ENCODE measurements at places on chromosomes 4 and X. TPM values are rescaled to one million over a fixed set of nuclear protein-coding genes. Genes with fewer than 3 reads are reported as not detected.

NPY2R gene
- not detected for polyA plus RNA-seq

MAGEC3 gene
- not detected for polyA plus RNA-seq

GABRG1 gene
- not detected for polyA plus RNA-seq

PDE6B gene
- polyA plus RNA-seq = 4.1 TPM

TCP11X2 gene
- polyA plus RNA-seq = not detected

BRS3 gene
- not detected for polyA plus RNA-seq

CLDN22 gene
- not detected for polyA plus RNA-seq

FHDC1 gene
- polyA plus RNA-seq = 7.1 TPM

DNA sequence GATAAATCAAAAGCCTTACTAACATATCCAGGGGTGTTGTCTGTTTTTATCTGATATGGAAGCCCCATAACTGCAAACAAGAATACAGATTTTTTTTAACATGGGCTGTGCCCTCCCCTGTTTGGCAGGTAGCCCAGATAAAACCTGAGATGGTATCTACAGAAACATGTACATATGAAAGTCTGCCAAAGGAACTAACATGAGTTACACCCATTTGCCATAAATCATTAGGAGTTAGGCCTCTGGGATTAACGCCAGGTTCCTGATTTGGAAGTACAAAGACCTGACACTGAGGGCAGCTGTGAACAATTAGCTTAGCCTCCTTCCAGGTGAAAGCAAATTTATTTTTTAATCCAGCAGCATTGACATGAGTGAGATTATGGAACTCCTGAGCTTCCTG is 264.3 kb downstream of the TECRL start:
- no peak overlapping the region for H3K4me3 ChIP-seq
- no peaks in the 10 kb centered on the region for H3K27me3 ChIP-seq
- no peak for DNase-seq
- H3K27ac ChIP-seq = no peak overlapping the region

- no peaks in the 10 kb centered on the region for H3K27me3 ChIP-seq
- peak; percentile 70 for DNase-seq
- H3K27ac ChIP-seq = no peak overlapping the region
- no peak overlapping the region for H3K4me3 ChIP-seq
- H3K4me1 ChIP-seq = peaks cover 29% of the 10 kb centered on the region
Measured at GRCh38 chr4:13918110-13918509, 290.6 kb upstream of the BOD1L1 start.

- no peak overlapping the region for H3K4me3 ChIP-seq
- DNase-seq = no peak
- no peaks in the 10 kb centered on the region for H3K27me3 ChIP-seq
- H3K4me1 ChIP-seq = no peaks in the 10 kb centered on the region
- no peaks in the 10 kb centered on the region for H3K36me3 ChIP-seq
- H3K27ac ChIP-seq = peak overlapping the region; percentile 37
Measured at GRCh38 chr4:76449362-76449767, 14.3 kb downstream of the SHROOM3 start.

DNA sequence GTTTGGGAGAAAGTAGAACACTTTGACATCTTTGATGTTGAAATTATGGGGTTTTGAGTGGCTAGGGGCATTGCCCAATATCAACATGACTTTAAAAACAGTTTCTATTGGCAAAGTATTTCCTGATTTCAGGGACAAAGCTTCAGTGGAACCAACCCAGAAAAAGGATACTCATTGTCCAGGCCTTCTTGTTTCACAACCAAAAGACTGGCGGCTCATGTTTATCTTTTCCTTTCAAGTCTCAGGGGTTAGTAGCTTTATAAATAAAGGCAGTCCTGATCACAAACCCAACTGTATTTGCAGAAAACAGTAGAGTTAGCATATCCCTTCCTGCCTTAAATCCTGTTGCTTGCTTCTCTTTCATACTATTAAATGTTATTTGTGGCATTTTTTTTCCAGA is 119.1 kb downstream of the SLITRK2 start:
- no peak for DNase-seq
- no peak overlapping the region for H3K4me3 ChIP-seq
- H3K4me1 ChIP-seq = no peaks in the 10 kb centered on the region
- no peak overlapping the region for H3K27ac ChIP-seq

DNA sequence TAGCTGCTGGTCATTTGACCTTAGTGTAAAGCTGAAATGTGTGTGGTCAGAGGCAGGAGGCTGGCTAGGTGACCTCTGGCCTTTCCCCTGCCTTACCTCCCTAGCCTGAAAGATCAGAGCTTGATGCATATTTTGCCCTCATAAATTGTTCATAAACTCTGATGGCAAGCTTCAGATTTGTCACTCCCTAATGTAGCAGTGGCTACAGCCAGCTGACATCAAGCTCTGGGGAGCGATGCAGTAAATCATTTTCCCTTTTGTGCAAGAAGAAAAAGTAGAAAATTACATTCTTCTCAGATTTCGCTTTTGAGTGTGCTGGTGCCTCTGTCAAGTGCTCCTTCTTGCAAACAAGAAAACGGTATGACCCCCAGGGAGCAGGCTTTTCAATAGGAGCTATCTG is 87.7 kb upstream of the MAGEA4 start:
- no peaks in the 10 kb centered on the region for H3K4me1 ChIP-seq
- DNase-seq = no peak
- H3K27ac ChIP-seq = no peak overlapping the region
- H3K36me3 ChIP-seq = no peaks in the 10 kb centered on the region

GRCh38 chr4:156193106-156193505 is 239.4 kb upstream of the CTSO start:
- H3K27ac ChIP-seq = no peak overlapping the region
- H3K4me1 ChIP-seq = peaks cover 5% of the 10 kb centered on the region
- no peak overlapping the region for H3K4me3 ChIP-seq
- H3K36me3 ChIP-seq = no peaks in the 10 kb centered on the region

DNA sequence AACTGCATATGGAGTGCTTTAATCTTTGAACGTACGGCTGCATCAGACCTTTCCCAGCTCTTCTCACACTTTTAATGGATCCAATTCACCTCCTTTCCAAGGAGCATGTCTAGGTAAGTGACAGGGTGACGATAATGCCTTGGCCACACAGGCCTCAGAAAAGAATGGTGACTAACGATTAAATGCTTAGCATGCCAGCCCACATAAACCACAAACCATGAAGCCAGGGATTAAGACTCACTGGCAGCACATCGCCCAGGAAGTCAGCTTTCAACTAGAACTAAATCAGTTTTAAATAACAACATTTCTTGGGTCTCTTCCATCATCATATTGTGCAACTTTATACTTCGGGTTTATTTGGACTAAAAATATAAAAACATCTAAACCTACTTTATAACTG is 28.7 kb downstream of the INPP4B start:
- H3K36me3 ChIP-seq = no peaks in the 10 kb centered on the region
- H3K27ac ChIP-seq = peak overlapping the region; percentile 39
- DNase-seq = no peak
- no peaks in the 10 kb centered on the region for H3K27me3 ChIP-seq

DNA sequence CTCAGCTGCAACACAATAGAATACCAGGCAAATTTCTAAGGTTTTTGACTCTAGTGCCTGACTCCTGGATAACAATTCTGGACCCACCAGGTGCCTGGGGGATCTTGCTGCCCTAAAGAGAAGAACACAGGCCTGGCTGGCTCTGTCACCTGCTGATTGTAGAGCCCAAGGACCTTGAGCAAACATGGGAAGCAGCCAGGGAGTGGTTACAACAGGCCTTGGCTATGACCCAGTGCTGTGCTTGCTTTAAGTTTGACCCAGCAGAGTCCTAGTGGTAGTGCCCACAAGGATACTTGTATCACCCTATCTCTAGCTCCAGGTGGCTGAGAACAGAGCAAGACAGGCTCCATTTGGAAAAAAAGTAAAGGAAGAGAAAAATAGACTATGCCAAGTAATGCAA is 176.8 kb upstream of the DCAF12L2 start:
- no peaks in the 10 kb centered on the region for H3K27me3 ChIP-seq
- DNase-seq = no peak
- no peak overlapping the region for H3K27ac ChIP-seq

- no peak for DNase-seq
- no peaks in the 10 kb centered on the region for H3K36me3 ChIP-seq
- no peak overlapping the region for H3K4me3 ChIP-seq
- H3K27ac ChIP-seq = no peak overlapping the region
- no peaks in the 10 kb centered on the region for H3K27me3 ChIP-seq
Measured at GRCh38 chrX:12753366-12753765, 37.8 kb upstream of the PRPS2 start.

DNA sequence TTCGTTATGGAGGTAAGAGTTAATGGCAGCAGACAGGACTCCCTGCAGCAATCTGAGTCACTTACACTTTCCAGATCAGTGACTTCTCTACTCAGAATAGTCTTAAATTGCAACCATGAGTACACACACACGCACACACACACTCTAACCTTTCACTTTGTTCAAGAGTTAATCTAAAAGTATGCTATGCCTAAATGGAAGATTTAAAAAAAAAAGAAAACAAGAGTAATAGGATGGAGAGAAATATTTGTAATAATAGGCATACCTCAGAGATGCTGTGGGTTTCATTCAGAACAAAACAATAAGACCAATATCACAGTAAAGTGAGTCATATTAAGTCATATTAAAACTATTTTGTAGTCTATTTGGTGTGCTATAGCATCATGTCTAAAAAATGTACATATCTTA is 969.1 kb upstream of the PCDH10 start:
- H3K27me3 ChIP-seq = no peaks in the 10 kb centered on the region
- no peak overlapping the region for H3K27ac ChIP-seq
- no peak overlapping the region for H3K4me3 ChIP-seq
- H3K36me3 ChIP-seq = no peaks in the 10 kb centered on the region
- no peak for DNase-seq

- H3K27ac ChIP-seq = no peak overlapping the region
- H3K4me1 ChIP-seq = peaks cover 20% of the 10 kb centered on the region
- no peaks in the 10 kb centered on the region for H3K27me3 ChIP-seq
- no peak for DNase-seq
Measured at GRCh38 chr4:76764251-76764650, 133.7 kb downstream of the SOWAHB start.

- H3K4me1 ChIP-seq = no peaks in the 10 kb centered on the region
- H3K27ac ChIP-seq = no peak overlapping the region
- H3K4me3 ChIP-seq = no peak overlapping the region
- no peaks in the 10 kb centered on the region for H3K36me3 ChIP-seq
- H3K27me3 ChIP-seq = no peaks in the 10 kb centered on the region
Measured at GRCh38 chrX:135432881-135433521, 11.3 kb downstream of the SMIM10L2A start.

- no peaks in the 10 kb centered on the region for H3K27me3 ChIP-seq
- H3K27ac ChIP-seq = peak overlapping the region; percentile 77
- H3K4me1 ChIP-seq = peaks cover 61% of the 10 kb centered on the region
- H3K36me3 ChIP-seq = no peaks in the 10 kb centered on the region
- H3K4me3 ChIP-seq = no peak overlapping the region
Measured at GRCh38 chr4:173919196-173919595, 364.3 kb downstream of the FBXO8 start.

DNA sequence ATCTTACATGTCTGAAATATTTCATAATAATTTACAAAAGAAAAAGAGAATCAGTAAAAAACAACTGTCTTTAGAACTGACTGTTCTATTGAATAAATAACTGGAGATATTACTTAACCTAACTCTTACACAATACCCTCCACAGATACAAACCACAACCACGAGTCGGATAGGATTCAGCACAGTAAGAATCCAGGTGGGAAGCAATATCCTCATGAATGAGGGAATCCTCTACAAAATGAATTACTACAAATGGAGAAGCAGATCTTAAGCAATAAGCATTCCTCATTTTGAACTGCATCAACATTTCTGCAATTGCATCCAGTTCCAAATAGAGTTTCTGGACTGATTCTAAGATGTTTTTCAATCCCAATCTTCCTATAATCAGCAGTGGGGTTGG is 227.1 kb downstream of the SH2D1A start:
- no peaks in the 10 kb centered on the region for H3K27me3 ChIP-seq
- DNase-seq = no peak
- H3K4me1 ChIP-seq = no peaks in the 10 kb centered on the region
- H3K27ac ChIP-seq = no peak overlapping the region
- H3K36me3 ChIP-seq = no peaks in the 10 kb centered on the region

DNA sequence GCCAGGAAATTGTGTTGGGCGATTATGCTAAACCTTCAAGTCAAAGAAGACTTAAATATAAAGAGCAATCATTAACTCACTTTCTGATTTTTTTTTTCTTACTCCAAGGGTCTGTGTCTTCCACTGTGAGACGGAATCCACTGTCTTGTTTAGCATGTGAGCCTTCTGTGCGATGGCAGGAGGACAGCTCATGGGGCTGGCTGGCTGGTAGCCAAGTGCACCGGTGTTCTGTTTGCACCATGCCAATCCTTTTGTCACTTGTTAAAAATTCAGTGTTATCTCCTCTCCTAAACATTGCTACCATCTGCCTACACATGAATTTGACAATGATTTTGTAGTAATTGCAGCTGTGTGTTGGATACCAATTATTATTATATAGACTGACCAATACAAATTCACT is 1056.3 kb upstream of the IGFBP7 start:
- H3K4me3 ChIP-seq = no peak overlapping the region
- H3K4me1 ChIP-seq = peaks cover 6% of the 10 kb centered on the region
- H3K27ac ChIP-seq = no peak overlapping the region
- DNase-seq = no peak

DNA sequence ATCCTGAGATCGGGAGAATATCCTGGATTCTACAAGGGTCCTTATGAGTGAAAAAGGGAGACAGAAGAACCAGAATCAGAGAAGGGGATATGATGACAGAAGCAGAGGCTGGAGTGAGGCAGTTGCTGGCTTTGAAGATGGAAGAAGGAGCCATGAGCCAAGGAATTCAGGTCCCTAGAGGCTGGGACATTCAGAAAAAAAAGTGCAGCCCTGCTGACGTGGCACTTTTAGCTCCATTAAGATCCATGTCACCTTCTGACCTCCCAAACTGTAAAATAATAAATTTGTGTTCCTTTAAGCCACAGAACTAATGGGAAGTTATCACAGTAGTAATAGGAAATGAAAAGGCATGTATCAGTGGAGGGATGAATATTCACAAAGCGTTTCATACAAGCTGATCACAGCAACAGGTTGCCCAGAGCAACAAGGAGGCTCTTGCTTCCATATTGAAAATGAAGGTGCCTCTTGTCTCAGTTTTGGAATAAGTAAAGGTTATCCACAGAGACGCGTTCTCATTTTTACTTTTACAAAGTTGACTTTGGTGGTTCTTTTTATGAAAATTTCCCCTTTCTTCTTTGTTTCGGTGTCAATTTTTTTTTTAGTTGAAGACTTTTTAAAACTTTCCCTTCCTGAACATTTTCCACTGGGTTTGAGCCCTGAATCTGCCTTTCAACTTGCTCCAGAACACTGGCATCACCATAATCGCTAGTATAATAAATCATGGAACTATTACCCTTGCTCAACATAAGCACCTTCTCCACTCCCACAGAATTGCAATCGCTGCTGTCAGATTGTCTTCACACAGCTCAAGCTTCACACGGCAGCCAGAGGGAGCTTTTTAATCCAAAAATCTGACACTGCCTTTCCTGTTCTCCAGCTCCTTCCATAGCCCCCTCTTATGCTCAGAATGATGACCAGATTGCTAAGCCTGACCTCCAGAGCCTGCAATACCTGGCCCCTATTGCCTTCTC is 127.6 kb upstream of the RBPJ start:
- no peak overlapping the region for H3K27ac ChIP-seq
- DNase-seq = no peak
